ENCODE measurements at places on chromosomes 5 and 9.

GRCh38 chr9:80964374-80964773 lies 725.0 kb downstream of the TLE1 start:
- no peak for DNase-seq

GRCh38 chr9:29778281-29778849 lies 2205.1 kb upstream of the C9orf72 start:
- no peak for DNase-seq

GRCh38 chr9:79604921-79605562 lies 33.3 kb downstream of the TLE4 start:
- DNase-seq: no peak

- no peak for DNase-seq
These were observed 428.8 kb upstream of the CLINT1 start for GRCh38 chr5:158287643-158288271.
